ENCODE measurements at places on chromosomes 12 and 14.

- no peak for DNase-seq
Observed at GRCh38 chr12:52836042-52836466, 1.9 kb upstream of the KRT79 start.

- DNase-seq, result no peak
Observed at GRCh38 chr12:93149229-93149628, 220.1 kb upstream of the EEA1 start.

DNA sequence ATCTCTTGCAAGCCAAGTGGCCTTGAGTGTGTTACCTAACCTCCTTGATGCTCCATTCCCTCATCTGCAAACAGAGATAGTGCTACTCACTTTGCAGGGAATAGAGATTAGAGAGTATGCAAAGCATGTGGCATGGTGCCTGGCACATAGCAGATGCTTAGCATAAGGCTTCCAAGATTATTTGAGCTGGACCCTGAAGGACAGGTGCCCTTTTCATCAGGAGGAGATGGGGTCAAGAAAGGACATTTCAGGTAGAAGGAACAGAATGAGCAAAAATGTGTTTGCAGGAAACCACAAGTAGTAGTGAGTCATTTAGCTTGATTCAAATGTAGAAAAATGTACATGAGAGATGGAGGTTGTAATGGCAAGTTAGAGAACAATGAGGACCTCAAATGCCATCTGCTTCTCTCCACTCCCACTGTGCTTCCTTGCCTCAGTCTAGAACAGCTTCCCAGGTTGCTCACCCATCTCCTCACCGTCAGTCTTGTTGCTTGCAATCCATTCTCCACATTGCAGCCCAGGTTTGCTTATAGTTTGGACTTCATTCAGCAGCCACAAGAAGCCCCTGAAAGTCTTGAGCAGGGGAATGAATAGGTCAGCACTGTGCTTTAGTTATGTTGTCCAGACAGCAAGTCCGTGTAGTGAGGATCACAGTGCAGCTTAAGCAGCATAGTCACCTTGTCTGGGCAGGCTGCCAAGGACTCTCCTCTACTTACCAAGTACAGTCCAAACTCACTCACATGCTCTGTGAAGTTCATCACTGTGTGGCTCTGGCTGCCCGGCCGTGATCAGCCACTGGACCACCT, 536.3 kb upstream of the CCDC196 start:
- DNase-seq, result peak; percentile 62

DNA sequence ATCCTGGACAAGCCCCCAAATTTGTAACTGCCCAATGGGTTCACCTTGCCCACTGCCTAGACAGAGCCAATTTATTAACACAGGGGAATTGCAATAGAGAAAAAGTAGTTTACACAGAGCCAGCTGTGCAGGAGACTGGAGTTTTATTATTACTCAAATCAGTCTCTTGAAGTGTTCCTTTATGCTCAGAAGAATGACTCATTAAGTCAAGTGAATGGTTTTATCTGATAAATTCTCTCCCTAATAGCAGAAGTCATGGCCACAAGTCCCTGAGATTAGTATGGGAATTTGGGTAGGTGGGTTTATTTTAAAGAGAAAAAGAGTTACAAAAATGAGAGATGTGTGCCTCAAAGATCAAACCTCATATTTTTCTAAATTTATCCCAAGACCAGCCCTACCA, 122.8 kb upstream of the NUDT4 start:
- DNase-seq, result no peak

DNA sequence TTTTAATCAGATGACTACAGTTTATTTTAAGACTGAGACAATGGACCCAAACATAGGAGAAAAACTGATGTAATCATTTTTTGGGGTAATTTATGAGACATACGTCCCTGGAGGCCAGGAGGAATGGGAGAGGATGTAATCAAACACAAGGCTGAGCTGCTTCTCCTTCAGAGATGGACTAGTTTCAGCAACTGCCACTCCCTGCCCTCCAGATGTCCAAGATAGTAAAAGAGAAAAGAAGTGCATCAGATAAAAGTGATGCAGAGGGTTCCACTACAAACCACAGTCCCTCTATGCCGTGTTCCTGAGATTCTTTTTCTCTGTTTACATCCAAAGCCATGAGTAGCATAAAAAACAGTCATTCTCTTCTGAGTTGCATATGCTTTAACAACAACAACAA, 101.1 kb downstream of the DACT1 start:
- no peak for DNase-seq

DNA sequence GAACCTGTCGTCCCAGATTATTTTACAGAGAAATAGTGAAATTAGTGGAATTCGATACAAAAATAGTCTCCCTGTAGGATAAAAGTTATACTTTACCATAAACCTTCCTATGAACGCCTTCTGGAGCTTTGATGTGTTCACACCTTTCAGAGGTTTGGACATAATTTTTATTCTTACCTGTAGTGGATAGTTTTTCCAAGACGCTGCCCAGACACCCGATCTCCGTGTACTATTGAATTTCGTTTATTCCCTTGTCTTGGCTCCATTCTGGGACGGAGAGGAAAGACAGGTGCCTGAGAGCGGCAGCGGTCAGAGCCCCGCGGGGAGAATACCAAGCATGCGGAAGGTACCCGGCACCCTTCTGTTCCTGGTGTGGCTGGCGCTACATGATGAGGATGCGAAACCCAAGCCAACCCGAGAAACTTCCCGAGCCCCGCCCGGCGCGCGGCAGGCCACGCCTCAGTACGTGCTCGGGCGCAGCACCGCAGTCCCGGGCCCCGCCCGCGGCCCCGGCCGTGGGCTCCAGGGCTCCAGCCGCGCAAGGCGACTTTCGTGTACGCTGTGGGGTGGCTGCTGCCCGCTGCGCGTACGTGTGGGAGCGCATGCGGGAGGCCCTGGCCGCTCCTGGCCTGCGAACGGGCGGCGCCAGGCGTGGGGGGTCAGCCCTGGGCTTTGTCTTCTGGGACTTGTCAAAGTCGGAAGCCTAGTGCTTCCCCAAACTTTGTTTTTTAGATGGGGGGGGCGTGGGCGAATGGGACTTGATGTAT, 11.3 kb upstream of the SNAPC1 start:
- peak; percentile 95 for DNase-seq

DNA sequence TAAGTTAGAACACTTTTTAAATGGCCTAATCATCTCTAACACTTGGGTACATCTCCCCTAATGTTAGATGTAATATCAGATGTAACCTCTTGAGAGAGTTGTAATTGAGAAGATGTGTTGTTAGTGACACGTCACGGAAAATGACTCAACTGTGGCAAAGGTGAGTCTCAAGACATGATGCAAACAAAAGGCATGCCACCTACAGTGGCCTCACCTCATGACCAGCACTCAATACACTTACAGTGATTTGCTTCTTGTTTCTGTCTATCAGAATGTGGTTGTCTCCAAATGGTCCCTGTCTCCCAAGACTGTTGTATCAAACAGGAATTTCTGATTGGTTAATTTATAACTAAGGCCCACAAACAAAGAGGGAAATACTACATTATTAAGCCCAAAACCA, 91.2 kb downstream of the SLC25A21 start:
- no peak for DNase-seq

- DNase-seq, result no peak
Observed at GRCh38 chr12:109697877-109698468, 15.7 kb upstream of the FAM222A start.

DNA sequence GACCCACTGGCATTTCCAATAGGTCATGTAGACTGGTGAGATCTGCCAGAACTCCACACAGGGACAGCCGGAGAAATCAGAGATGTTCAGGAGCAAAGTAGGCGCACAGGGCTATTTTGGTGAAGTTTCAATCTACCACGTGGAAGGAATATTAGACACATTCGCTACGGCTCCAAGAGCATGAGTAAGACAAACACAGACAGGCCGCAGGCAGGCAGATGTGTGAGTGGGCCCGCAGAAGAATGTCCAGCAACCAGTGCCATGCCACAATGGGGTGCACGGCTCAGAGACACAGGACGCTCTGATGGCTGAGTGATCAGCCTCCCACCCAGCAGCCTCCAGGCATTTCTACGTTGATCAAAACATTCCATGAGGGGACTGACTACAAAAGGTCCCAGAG, 10.4 kb downstream of the SLC15A4 start:
- no peak for DNase-seq

- DNase-seq, result no peak
Observed at GRCh38 chr12:49092086-49092815, 2.4 kb downstream of the DHH start.

DNA sequence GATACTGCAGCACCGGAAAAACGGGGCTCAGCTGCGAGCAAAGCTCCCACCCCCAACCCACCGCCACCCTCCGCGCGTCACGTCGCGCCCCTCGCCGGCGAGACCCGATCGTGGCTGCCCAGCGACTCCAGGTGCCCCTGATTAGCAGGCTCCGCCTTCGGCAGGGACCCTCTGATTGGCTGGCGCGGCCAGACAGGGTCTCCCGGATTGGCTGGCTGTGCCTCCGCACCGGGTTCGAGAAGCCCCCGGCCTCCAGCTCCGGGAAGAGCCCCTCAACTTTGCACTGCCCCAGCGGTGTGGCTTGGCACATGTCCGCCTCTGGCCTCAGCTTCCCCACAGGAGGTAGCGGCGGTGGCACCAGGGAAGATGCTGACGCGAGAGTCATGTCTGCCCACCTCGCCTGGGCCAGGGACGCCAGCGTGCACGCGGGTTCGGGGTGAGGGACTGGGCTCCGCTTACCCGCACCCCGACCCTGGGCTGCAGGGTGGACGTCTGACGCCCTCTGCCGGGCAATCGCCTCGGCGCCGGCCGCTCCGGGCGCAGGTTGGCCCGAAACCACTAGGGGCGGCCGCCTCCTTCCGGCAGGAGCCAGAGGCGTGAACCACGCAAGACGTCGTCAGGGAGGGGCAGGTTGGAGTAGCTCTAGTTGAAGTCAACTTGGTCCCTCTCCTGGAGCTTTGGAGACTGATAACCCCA, 498 bp upstream of the RHOF start:
- DNase-seq, result peak; percentile 80

- DNase-seq, result peak; percentile 86
Observed at GRCh38 chr14:42222924-42223471, 616.3 kb downstream of the LRFN5 start.

DNA sequence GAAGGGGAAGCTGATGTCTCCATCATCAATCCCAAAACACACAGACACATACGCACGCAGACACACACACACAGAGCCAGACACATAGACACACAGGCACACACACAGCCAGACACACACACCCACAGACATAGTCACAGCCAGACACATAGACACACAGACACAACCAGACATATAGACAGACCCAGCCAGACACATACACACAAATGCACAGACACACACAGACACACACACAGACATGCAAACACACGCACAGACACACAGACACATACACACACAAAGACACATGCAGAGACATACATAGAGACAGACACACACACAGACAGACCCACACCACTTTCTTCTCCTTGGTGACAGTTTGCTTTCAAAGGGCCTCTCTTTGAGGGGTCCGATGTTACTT, 6.3 kb downstream of the CCDC197 start:
- DNase-seq, result no peak

- no peak for DNase-seq
Observed at GRCh38 chr14:99209409-99209808, 62.6 kb downstream of the BCL11B start.

DNA sequence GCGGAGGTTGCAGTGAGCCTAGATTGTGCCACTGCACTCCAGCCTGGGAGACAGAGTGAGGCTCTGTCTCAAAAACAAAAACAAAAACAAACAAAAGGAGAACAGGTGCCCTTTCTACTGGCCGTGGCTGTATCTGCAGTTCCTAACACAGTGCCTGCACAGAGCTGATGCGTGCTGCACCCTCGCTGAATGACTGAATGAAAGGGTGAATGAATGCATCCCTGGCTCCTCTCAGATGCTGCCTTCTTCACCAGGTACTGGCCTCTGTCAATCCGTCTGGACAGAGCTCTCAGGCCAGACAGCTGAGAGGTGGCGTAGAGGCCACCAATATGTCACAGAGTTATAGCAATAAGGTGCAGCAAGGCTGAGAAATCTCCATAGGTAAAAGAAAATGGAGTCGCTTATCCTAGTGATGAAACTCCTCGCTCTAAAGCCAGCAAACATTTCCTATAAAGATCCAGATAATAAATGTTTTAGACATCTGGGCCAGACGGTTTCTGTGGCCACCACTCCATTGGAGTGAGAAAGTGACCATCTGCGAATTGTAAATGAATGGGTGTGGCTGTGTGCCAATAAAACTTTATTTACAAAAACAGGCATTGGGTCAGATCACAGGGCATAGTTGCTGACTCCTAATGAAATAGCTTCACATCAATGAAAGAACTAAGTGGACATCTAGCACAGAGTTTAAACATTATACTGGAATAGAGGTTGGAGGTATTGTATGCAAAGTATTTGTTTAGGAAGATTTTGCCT, 15.9 kb upstream of the FZD10 start:
- DNase-seq, result no peak

- DNase-seq, result no peak
Observed at GRCh38 chr12:12505544-12506495, 56.8 kb downstream of the DUSP16 start.

DNA sequence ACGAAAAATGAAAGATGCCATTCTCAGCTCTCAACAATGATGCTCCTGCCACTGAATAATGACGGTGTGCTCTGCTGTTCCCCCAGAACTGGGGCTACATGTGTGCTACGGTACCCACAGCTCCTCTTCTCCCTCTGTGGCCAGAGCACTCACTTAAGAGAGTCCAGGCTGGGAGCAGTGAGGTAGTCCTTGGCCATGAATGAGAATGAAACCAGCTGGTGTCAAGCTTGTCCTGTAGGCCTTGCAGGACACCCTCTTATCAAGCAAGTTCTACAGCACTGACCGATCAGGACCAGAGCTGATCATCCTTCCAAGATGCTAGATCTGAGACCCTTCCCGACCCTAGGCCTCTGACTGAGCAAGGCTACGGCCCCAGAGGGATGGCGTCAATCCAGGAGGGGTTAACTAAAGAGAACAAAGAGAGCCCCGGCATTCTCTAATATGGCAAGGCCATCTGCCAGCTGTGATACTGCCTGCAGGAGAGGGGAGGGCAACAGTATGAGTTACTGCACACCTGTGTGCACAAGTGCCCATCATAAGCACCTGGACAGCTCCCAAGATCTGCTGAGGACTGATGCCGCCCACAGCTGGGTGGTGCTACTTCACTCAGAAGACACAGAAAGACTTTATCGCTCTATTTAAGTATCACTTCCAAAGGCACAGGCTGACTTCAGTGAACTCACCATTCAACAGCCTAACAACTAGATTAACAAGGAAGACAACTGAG, 30.5 kb downstream of the APPL2 start:
- DNase-seq, result no peak

DNA sequence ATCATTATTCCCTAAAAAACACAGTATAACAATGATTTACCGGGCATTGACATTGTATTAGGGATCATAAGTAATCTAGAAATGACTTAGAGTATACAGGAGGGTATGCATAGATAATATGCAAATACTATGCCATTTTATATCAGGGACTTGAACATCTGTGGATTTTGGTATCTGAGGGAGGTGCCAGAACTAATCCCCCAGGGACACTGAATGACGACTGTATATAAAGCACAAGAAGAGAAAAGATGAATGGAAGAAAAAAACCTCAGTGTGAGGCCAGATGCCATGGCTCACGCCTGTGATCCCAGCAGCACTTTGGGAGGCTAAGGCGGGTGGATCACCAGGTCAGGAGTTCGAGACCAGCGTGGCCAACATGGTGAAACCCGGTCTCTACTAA, 25.5 kb upstream of the COX6A1 start:
- no peak for DNase-seq

GRCh38 chr14:69999261-69999674, 120.1 kb downstream of the SMOC1 start:
- peak; percentile 84 for DNase-seq
